ENCODE measurements at places on chromosomes 1 and 21.

DNA sequence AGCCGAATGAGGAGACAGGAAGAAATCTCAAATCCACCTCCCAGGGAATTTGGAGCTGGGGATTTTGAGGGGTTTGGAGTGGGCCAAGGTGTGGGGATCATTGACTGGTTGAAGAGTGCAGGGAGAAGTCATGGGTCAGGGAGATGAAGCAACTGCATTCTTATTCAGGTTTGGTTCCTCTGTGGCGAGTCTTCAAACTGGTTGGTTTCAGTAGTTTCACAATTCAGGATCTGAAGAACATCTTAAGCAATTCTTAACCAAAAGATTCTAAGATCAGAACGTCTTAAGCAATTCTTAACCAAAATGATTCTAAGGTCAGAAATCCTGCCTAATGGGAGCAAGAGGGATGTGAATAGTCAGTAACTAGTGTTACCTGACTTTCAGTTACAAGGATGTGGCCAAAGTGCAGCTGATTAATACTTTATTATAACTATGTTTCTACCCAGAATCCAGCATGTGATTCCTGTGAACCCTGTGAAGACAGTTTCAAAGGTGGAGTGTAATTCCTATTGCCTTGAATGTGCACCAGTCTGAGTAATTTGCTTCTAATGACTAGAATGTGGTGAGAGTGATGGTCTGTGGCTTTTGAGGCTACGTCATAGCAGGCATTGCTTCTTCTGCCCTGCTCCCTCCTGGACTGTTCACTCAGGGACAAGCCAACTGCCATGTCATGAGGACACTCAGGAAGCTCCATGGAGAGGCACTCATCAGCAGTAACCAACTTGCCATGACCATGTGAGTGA, 61.2 kb downstream of the OLFML3 start:
- DNase-seq: no peak

DNA sequence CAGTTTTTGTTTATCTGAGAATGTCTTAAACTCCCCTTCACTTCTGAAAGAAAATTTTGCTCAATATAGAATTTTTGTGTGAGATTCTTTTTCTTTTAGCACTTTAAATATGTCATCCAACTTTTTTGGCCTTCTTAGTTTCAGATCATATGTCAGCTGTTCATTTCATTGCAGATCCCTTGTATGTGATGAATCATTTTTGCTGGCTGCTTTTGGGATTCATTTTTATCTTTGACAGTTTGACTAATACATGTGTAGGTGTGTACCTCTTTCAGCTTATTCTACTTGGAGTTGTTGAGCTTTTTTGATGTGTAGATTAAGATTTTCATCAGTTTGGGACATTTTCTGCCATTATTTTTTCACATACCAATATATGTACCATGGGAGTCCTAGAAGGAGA, 156.8 kb downstream of the FASLG start:
- DNase-seq: no peak

- no peak for DNase-seq
These were observed 135.5 kb downstream of the CSMD2 start for GRCh38 chr1:34029515-34029914.

- DNase-seq: no peak
These were observed 475.4 kb downstream of the PTPRU start for GRCh38 chr1:29711582-29712283.

DNA sequence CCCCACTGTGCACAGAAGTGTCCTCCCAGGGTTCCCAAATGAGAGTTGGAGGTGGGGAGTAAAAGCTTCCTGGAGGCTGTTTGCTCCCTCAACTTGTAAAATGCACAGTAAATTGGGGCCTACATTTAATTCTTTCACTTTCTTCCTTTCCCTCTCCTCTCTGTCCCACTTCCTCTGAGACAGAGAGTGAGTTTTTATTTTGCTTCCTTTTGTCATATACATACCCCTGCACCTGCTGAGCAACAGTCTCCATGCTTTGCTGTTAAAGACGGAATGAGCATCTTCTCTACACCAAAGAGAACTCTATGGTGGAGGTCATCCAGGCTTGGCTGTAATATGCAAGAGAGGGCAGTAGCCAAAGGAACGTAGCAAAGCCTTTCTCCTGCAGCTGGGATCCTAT, 79.3 kb upstream of the VAV3 start:
- DNase-seq: no peak

GRCh38 chr1:61284248-61284854, 202.0 kb downstream of the NFIA start:
- DNase-seq: no peak

- no peak for DNase-seq
These were observed 20.4 kb downstream of the CSDE1 start for GRCh38 chr1:114737314-114737849.

GRCh38 chr21:33339135-33339534, 14.4 kb downstream of the IFNAR1 start:
- peak; percentile 10 for DNase-seq

DNA sequence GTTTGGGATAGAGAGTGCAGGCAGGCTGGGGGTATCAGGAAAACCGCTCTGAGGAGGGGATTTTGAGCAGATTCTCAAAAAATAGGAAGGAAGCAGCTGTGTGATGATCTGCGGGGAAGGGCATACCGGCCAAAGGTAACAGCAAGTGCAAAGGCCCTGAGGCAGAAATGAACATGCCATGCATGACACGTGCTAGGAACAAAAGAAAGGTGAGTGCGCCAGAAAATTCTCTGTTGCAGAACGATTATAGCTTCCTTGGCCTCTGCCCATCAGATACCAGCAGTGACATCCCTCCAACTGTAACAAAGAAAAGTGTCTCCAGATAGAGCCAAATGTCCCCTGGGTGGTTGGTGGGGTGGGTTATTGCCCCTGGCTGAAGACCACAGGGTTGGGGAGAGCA, 37.0 kb upstream of the FAM131C start:
- DNase-seq: no peak

GRCh38 chr1:220808345-220809186, 21.9 kb downstream of the MTARC1 start:
- DNase-seq: no peak

DNA sequence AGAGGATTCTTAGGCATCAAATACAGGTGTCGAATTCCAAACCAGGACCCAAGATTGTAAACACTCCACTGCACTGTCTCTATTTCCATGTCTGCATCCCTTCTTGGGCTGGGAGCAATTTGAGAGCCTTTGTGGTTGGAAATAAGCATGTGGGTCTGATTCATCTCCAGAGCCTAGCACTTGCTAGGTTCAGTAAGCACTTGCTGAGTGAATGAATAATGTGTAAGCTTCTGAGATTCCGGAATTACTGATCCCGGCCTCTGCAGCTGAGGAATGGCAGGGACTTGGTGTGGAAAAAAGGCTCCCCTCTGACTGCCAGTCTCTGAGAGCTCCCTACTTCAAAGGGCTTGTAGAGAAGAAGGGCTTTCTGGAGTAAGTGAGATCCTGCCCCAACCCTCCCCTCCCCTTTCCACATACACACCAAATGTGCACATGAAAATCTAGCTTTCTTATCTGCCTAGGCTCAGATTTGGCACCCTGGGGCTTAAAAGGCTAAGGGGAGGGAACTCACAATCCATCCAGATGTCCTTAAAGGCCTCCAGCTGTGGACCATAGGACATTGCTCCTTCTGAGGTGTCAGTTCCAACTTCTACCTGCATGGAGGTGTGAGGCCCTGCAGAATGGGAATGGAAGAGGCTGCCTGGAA, 39.6 kb upstream of the TRABD2B start:
- DNase-seq: no peak

DNA sequence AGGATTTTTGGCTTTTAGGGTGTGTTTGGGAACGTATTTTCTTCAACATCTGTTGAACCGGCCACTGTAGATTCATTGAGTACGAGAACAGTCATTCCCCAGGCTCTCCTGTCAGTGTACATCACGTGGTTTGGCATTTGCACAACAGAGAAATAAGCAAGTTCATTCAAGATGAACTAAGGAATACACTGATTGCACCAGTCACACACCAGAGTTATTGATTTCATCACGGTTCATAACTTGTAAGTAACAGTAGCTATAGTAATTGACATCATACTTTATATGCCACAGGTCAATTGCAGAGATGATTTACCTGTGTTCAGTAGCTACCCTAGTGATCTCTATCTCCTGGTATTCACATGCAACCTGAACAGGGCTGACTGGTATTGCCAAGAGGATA, 90.7 kb upstream of the ETS2 start:
- no peak for DNase-seq

- no peak for DNase-seq
These were observed 32.6 kb downstream of the CFH start for GRCh38 chr1:196684476-196684875.

GRCh38 chr1:209624558-209625549, 27.4 kb downstream of the LAMB3 start:
- DNase-seq: no peak

GRCh38 chr1:230621324-230622030, 20.8 kb upstream of the COG2 start:
- no peak for DNase-seq

GRCh38 chr1:243550276-243550675, 294.4 kb downstream of the SDCCAG8 start:
- no peak for DNase-seq

DNA sequence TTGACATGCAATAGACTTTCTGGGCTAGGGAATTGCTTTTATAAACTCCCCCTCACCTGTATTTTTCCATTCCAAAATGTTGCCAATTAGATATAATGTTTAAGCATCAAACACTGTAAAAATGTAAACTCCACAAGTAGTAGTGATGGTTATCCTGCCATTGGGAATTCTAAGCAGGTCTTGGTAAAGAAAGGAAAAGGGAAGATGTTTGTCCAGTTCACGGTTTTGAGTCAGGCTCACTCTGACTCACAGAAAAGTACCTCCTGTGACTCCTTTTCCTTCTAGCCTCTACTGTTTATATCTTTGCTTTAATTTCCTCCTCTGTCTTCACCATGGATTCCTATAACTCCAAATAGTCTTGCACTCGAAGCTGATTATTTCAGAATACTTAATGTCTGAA, 19.0 kb upstream of the PTPN14 start:
- DNase-seq: no peak

DNA sequence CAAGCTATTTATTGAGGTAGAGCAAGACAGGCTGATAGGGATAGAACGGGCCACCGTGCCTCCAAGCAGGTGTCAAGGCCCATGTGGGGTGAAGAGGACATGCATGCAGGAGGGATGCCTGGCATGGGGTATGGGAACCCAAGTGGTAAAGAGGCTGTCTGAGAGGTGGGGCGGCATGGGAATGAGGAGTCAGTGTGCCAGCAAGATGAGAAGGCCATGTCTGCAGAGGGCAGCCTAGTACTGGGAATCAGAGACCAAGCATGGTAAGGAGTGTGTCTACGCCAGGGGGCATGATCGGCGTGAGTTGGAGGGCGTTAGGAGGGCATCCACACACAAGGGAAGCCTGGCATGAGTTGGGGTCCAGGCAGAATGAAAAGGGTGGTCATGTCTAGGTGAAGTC, 303.7 kb upstream of the PLD5 start:
- DNase-seq: no peak

DNA sequence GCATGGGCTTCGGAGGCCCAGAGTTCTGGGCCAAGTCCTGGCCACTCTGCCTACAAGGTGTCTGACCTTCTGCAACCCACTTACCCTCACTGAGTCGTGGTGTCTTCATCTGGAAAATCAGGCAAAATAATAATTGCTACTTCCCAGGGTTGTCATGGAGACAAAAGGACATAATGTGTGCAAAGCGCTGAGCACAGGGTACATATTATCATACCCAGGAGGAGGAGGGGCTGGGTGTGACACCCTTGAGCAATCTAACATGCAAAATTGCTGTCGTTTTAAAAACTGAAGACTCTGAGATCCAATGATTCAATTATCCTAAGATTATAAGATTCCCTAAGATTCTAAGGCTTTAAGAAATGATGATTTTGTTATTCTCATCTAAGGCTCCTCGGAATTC, 459.5 kb downstream of the PTPRU start:
- DNase-seq: no peak

GRCh38 chr1:61056573-61057439, 25.6 kb upstream of the NFIA start:
- no peak for DNase-seq

- no peak for DNase-seq
These were observed 1.2 kb downstream of the TMEM53 start for GRCh38 chr1:44672961-44673674.

DNA sequence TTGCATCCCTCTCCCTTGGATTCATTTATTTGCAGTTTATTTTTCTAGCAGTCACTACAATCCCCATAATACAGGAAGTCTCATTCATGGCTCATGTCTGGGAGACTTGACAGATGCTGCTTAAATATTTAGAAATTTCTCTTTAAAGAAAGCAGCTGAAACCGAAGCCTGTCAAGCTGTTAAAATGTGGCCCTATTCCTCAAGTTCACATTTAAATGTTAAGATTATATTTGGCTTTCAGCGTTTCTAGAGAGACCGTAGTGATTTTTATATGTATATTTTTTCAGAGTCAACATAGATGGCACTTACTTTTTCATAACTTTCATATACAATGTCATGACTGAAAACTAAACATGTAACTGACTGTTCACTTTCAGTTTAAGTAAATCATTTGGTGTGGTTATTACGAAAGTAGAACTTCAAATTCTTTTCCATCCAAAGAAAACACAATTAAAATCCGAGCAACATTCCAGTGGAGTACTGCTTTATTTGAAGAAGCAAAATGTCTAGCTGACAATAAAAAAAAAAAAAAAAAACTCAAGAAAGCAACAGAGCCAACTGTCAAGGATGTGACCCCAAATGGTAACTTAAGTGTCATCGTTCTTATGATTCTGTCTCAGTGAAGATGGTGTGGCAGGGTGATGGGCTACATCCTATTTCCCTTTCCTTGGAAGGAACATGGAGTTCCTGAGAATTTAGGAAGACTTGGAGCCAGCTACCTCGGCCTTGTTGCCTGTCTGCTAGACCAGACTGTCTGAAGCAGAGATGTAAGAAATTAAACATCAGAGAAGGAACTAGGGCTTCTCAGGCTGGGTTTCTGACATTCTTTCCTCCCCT, 37.8 kb downstream of the MIS18A start:
- no peak for DNase-seq

- no peak for DNase-seq
These were observed 8.1 kb downstream of the CACNA1S start for GRCh38 chr1:201104141-201104540.

DNA sequence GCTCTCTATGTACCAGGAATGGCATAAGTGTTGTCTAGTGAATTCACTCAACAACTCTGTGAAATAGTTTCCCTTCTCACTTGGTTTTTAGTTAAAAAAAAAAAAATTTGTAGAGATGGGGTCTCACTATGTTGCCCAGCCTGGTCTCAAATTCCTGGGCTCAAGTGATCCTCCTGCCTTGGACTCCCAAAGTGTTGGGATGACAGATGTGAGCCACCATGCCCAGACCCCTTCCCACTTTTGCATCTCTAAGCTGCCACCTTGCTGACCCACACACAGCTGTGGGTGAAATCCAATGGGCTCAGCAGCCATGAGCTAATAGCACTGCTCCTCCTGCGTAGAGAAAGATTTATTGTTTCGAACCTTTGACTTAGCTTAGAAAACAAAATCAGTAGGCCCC, 33.5 kb downstream of the NEK2 start:
- DNase-seq: no peak

DNA sequence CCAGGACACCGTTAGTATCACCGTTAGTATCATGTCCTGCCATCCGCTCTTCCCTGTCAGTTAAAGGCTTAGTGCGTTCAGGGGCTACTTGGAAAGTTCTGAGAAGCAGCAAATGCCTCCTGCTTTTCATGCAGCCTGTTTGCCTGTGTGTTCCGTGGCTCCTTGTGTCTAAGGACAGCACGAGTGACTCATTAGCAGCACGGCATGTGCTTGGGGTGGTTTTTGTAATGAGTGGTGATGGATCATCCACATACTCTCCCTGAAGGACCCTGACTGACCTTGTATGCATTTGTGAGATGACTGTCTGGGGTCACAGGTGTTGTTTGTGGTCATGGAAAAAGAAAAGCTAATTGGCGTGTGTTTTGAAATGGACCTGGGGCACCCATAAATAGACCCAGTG, 221.9 kb downstream of the PBX1 start:
- no peak for DNase-seq

- DNase-seq: no peak
These were observed 292.9 kb downstream of the LTN1 start for GRCh38 chr21:28699596-28700259.
